Astrocyte (in vitro differentiated cells and primary cell): ENCODE measurements at places on chromosomes 5 and 9. TPM values are rescaled to one million over a fixed set of nuclear protein-coding genes. Genes with fewer than 3 reads are reported as not detected.

DNA sequence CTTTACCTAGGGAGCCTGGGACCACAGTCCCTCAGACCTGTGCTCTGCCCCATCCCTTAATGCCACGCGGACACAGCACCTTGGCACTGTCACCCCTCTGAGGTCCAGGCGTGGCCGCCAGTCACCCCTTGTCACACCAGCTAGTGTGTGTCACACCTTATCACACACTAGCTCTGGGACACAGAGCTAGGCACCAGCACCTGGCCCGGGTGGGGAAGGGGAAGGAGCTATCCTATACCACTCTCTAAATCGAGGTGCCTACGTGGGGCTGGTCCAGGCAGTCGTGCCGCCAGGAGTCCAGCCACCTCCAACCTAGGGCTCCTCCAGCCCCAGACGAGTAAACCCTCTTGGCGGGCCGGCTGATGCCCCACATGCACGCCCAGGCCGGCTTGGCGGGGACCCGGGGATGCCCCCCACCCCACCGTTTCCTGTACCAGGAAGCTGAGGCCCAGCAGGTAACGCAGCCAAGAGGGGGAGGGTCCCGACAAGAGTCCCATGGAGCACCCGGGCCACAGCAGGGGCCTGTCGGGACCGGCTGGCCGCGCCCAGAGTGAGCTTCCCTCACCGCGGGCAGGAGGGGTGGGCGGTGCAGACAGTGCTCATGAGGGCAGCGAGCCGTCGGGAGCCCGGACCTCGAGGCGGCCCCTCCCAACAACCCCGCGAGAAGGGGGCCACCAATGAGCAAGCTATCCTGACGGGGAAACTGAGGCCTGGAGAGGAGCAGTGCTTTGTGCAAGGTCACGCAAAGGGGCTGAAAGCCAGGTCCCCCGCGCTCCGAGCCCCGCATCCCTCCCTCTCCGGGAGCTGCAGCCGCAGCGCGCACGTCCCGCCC, 550 bp downstream of the CORO2A start:
- DNase-seq: no peak

DNA sequence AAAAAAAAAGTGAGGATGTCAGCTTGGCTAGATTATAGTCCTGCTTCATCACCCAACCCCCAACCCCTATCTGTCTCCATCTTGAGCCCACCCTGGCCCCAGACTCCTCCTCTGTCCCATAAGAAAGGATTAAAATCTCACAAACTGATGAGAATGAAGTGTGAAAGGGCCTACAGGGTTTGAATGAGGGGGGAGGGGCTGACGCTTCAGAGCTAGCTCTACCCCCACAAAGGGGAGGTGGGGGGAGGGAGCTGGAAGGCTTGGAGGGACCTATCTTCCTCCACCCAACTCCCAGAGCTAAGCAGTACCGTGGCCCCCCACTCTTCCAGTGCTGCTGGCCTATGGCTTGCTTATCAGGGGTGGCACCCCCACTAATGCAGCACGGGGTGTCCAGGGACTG, 43.7 kb upstream of the HAND1 start:
- DNase-seq: no peak

The PTGDS gene
- 5.0 and 5.6 TPM in 2 replicates for total RNA-seq

DNA sequence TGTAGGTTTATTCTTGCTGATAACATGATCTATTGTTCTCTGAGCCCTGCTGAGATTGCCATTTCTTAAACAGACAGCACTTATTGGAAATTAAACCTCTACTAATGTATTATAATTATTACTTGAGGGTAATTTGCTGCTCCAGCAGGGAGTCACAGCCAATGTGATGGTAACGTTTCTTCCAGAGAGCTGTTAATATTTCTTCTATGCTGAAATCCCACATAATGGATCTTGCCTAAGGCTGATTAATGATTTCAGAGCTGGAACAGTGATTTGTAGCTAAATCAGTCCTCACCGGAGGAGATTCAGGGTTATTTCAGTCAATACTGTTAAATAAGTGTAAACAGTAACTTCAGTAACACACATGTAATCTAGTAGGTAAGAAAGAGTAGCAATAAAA, 170.1 kb downstream of the CDH12 start:
- DNase-seq: no peak

GRCh38 chr9:5559659-5560058, 49.3 kb downstream of the PDCD1LG2 start:
- no peak for DNase-seq

DNA sequence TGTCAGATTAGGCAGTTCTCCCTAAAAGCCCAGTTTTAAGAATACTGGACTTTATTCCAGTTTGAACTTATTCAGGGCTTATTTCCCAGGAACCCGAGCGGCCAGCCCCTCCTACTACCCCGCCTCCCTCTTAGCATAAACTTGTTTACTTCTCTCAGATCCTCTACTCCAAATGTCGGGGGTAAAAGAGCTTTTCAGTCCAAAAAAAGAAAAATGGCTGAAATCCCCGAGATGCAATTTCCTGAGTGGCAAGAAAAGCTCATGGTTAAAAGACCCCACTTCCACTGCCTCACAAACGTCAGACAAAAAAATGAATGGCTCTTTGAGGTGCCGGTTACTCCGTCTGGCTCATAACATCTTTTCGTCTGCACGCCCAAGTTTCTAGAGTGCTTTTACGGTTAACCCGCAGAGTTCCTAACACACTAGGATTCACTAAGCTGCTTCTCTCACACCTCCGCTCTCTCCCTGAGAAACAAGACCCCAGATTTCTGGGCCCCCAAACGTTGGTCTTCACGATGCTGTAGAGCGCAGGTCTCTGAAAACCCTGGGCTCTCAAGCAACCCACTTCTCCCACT, 402 bp downstream of the BRD8 start:
- no peak for DNase-seq

- no peak for DNase-seq
Measured at GRCh38 chr5:86864051-86864450, 246.3 kb downstream of the COX7C start.

- peak; percentile 82 for DNase-seq
Measured at GRCh38 chr5:43078956-43079355, 38.8 kb upstream of the ANXA2R start.

DNA sequence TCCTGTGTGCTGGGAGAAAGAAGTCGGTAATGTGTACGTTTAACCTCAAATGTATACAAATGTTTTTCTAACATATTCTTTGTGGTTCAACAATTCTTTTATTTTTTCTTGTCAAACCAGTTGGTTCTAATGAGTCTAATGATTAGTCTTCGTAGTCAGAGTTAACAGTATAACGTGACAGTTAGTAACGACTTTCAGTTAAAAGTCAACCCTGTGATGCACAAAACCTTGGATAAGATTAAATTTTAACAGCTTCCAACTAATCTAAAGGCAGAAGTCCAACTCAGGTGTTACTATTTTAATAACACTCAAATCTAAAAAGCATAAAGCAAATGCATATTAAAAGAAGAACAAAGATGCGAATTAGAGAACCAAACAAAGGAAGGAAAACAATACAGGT, 47.0 kb downstream of the SEMA6A start:
- DNase-seq: no peak

- peak; percentile 55 for DNase-seq
Measured at GRCh38 chr5:72093217-72093616, 14.1 kb upstream of the MAP1B start.

The TMEM252 gene
- total RNA-seq: not detected in 2 replicates

The SPATA31D4 gene
- total RNA-seq: not detected in 2 replicates

The DPYSL3 gene
- total RNA-seq: 197 and 198 TPM in 2 replicates

DNA sequence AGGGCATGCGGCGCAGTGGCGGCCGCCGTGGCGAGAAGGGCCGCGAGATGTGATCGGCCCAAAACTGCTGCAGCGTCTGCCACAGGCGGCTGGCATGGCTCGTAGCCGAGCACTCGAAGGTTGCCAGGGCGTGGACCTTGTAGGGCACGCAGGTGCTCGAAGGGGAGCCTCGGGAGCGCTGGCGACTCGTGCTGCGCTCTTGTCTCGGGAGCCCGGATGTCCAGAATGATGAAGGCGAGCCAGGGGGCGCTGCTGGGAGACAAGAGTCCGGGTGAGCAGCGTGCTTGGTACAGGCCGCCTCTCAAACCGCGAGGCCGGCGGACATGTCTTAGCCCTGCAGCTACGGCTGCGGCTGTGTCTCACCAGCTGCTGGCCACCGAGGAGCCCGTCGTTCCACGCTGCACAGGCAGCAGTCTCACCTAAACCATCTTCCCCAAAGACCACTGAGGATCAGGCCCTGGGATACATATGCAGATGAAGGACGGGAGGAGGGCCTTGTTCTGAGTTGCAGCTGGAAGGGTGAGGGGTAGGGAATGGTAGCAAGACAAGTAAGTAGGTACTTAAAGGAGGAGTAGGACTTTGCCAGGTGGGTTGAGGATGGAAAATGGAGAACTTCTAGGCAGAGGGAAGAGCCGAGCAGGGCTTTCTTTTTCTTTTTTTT, 1.7 kb downstream of the CBY3 start:
- DNase-seq: peak; percentile 48

DNA sequence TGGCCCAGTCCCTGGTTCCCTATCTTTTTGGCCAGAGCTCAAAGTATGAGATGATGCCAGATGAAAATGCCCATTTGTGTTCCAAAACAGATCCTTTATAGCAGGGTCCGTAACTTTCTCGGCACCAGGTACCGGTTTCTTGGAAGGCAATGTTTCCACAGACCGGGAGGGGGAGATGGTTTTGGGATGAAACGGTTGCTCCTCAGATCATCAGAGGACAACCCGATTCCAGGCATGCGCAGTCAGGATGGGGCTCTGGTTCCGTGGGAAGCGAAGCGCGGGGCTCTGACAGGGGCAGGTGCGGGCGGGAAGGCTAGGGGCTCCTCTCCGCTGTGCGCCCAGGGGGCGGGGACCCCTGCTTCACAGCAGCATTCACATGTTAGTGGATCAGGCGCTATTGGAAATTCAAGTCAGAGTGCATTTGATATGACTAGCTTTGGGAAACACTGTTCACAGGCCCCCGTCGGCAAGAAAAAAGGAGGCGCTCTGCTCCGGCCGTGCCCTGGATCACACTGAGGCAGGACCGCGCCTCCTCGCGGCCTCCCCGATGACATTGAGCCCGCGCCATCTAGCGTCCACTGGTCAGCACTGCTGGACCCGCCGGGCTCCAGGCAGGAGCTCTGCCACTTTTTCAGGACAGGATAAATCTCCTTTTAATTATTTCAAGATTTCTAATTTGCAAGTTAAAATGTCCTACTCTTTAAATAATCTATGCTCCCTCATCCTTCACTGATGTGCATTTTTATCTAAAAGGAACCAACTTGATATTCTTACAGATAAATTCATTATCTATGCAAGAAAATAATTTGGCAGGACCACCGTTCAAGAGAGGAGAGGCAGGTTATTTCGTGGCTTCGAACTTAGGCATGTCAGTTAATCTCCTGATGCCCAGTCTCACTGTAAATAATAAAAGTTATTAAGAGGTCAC, 190.0 kb downstream of the FANCC start:
- peak; percentile 52 for DNase-seq

DNA sequence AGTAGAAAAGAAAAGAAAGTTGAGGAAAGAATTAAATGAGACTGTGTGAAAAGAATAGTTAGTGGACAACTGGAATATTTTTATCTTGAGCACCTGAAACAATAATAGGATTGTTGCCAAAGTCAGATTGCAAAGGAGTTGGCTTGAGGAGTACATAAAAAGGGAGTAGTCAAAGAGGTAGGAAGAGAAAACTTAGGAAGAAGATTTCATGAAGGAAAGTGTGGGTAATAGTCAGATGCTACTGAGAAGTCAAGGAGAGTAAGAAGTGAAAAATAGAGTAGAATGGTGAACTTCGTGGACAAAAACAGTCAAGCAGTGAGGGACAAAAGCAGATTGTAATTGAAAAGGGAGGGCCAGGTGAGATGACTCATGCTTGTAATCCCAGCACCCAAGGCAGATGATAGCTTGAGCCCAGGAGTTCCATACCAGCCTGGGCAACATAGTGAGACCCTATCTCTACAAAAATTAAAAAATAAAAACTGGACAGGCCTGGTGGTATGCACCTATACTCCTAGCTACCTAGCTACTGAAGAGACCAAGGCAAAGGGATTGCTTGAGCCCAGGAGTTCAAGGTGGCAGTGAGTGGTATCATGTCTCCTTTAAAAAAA, 178.9 kb downstream of the NIPBL start:
- no peak for DNase-seq

GRCh38 chr9:131253891-131254491, 22.3 kb downstream of the FAM78A start:
- DNase-seq: peak; percentile 61

GRCh38 chr5:39854771-39855410, 430.1 kb upstream of the DAB2 start:
- no peak for DNase-seq

- DNase-seq: no peak
Measured at GRCh38 chr5:139177809-139178588, 20.2 kb downstream of the SIL1 start.

GRCh38 chr5:68333649-68334552, 118.3 kb downstream of the PIK3R1 start:
- peak; percentile 94 for DNase-seq

- no peak for DNase-seq
Measured at GRCh38 chr9:37999588-38000189, 69.3 kb downstream of the SHB start.
